ENCODE measurements at places on chromosomes 3 and 15.

DNA sequence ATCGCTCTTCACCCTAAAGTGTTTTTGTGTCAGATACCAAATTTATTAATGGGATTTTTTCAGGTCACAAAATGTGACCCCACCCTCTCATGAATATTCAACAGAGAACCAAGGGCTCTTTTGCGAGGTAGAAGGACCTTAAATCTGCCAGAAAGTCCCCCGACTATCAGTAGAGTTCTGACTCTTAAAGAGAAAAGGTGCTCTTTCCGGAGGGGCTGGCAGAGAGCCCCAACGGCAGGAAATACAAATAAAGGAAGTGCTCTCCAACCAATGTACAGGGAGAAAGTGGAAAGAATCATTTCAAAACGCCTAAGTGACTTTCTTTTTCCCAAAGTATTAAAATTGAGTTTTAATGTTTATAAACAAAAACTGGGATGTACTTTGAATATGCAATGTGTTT is 517.2 kb downstream of the FOXP1 start:
- no peak for DNase-seq

DNA sequence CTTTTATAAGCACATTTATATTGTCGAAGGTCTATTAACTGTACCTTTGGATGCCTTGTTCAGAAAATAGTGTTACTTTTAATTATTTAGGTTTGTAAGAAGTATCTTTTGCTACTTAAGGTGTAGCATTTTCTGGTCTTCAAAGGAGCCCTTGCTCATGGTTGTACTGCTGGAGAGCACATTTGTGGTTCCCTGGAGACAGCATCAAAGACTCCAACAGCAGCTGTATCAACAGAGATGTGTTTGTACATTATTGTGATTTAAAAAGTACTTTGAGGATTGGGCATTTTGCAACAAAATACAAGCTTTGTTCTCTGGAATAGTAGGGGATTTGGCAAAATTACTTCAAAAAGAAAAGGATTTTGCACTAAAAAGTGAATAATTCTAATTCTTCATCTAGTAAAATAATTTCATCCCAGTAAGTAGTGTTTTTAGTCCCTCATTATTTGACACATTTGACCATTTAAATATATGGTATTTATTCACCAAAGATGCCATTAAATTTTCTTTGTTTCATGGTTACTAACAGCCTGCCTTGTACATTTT is 16.5 kb downstream of the TBC1D23 start:
- DNase-seq: no peak

DNA sequence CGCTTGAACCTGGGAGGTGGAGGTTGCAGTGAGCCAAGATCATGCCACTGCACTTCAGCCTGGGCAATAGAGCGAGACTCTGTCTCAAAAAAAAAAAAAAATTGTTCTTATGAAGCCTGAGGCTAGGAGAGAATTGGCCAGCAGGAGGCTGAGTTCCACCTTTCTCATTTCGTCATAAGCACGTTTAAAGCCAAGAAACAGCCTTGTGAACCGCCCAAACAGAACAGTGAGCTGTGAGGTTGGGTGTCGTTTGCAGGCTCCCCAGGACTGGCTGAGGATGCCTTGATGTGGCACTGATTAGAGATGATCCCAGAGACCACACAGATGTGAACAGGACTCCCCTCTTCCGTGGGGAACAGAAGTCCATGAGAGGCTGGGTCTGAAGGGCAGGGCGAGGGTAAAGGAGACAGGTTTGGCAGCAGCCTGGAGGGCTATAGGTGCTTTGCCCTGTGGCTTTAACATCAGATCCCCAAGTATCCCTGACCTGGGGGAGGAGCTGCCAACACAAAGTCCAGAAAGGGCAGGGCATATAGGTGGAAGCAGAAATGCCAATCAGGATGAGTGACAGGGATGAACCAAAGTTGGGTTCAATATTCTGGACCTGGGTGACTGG is 52.9 kb downstream of the CLEC3B start:
- no peak for DNase-seq

- DNase-seq: no peak
Observed at GRCh38 chr15:44527241-44527640, 9.7 kb upstream of the EIF3J start.

- no peak for DNase-seq
Observed at GRCh38 chr3:114760679-114761078, 386.4 kb downstream of the ZBTB20 start.

DNA sequence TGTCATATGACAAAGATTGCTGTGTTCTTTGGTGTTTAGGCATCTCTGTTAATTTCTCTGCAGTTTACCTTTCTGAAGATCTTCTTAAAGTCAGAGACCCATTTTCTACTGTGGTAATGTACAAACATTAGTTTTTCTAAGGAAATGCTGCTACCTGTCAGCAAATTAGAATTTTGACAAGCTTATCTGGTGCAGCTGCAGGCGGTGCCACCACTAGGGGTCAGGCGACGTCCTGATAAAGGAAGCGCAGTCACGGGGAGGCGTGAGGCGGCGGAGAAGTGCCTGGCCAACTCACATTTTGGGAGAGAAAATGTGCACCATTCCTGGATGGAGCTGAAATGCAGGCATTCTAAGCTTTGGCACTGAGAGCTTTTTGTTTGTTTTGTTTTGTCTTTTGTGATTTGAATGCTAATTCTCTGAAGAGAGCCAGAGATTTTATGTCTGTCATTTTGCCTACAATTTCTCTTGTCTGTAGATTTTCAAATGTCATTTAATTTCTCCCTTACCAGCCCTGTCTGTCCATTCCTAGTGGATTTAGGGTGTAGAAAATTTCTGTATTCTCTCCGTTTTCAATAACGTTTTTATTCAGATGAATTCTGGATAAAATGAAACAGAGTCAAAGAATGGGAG is 24.9 kb upstream of the SIAH2 start:
- DNase-seq: peak; percentile 95

DNA sequence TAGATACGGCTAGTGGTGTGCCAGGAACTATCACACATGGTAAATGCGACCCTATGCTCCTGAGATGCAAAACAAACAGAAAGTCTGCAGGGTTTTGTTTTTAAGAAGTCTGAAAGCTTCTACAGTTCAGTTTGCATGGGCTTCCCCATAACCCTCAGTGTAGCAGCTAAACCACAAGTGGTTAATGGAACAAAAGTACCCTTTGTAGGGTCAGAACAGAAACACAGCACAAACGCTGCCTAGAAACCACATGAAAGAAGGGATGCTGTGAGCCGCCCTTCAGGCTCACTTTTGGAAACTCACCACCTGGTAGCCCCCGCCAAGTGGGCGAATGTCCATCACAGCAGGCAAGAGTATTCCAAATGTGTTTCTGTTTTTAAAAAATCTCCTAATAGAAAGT is 46.2 kb downstream of the CTDSPL start:
- DNase-seq: no peak

DNA sequence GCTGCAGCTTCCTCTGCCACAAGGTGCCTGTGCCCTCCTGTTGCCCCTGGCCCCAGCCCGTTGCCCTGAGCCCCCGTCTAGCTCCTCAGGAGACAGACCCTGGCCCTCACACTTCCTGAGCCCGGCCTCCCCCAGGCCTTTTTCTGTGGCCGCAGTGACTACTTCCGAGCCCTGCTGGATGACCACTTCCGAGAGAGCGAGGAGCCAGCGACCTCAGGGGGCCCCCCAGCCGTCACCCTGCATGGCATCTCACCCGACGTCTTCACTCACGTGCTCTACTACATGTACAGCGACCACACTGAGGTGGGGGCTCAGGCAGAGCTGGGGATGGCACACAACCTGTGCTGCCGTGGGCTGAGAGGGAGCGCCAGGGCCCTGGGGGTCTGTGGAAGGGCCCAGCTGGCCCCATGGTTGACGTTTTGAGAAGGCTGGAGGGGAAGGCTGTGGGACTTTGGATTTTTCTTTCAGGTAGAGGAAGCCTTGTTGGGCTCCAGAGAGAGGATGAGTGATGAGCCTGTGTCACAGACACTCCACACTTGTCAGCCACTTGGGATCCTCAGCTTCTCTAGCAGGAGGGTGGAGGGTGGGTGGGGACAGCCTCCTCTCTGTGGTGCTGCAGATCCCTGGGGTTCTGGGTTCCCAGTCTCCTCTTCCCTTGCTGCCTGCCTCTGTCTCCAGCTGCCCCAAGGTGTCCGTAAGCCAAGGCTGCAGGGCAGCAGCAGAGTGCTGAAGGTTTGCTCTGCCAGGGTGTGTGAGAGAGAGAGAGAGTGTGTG is 5.0 kb downstream of the ABTB1 start:
- DNase-seq: peak; percentile 55

DNA sequence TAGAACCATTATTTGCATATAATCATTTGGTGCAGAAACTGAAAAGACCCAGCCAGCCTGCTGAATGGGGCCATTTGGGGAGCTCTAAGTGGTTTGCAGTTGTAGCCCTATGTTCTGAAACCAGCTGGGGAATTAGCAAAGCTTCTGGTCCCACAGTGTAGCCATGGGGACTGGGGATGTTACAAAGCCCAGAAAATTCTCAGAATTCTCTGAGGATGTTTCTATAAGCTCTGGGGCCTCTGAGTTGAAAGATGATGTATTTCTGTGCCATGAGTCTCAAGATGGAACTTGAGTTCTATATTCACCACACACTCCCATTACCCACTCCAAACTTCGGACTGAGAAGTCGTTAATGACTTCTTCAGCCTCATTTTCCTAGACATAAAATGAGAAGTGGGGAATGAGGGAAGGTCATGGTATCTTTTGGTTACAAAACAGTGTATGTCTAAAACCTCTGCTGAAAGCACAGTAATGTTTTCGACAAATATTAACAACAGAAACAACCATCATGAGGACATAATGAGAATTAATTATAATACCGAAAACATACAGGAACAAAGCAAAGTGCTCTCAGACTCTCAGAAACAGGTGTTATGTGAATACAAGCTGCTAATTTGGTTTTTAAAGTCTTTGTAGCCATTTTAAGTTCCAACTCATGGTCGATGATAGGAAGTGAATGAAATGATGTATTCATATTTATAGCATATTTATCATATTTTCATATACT is 89.4 kb downstream of the RFTN1 start:
- no peak for DNase-seq

- DNase-seq: no peak
Observed at GRCh38 chr3:125119752-125120378, 64.1 kb upstream of the HEG1 start.

GRCh38 chr3:74080056-74080461 is 455.3 kb upstream of the PDZRN3 start:
- no peak for DNase-seq

DNA sequence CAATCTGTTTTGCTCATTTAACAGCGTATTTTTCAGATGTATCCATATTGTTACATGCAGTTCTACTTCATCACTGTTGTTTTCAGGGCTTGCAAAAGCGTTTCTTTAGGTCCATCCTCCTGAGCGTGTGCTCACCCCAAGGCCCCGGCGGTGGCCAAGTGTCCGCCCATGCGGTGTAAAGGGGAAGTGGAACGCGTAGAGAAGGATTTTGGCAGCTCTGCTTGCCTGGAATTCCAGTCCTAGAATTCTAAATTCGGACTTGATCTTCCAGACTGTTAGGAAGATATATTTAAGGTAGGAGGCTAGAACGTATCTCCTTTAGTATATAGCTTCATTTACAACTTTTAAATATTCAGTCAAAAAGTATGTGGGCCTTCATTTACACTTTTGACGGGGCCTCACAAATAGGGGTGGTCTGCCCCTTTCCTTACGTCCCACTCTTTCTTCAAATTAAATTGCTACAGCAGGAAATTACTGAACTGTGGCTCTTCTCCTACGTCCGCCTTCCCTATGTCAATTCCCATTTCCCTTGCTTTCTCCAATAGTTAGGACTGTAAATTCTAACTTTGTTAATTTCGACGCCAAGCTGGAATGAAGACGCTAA is 609 bp upstream of the TBC1D23 start:
- peak; percentile 71 for DNase-seq

GRCh38 chr15:92636908-92637481 is 18.6 kb downstream of the FAM174B start:
- peak; percentile 90 for DNase-seq

DNA sequence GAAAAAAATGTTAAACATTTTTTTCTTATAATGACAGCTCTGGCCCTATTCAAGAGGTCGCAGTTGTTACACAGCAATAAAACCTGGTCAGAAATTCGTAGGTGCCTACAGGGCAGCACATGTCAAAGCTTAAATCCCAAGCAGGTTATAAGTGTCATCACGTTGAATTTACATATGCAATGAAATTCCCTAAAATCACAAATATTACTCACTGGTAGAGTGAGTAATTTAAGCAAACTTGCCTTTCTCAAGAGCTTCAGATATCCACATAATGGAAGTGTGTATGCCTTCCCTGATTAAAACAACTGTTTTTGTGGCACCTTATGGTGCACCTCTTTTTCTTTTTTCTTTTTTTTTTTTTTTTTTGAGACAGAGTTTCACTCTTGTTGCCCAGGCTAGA is 90.7 kb upstream of the FNDC3B start:
- DNase-seq: no peak

DNA sequence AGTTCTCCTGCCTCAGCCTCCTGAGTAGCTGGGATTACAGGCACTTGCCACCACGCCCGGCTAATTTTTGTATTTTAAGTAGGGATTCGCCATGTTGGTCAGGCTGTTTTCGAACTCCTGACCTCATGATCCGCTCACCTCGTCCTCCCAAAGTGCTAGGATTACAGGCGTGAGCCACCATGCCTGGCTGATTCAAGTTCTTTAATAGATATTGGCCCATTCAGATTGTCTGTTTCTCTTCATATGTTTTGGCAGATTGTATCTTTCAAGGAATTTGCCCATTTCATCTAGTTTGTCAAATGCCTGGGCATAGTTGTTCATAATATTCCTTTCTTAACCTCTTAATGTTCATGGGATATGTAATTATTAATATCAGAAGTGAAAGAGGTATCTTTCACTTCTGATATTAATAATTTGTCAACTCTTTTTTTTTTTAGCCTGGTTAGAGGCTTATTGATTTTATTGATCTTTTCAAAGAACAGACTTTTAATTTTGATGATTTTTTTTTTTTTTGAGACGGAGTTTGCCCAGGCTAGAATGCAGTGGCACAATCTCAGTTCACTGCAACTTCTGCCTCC is 40.2 kb upstream of the ZFAND6 start:
- DNase-seq: no peak

- no peak for DNase-seq
Observed at GRCh38 chr3:65878831-65879230, 159.9 kb downstream of the MAGI1 start.

DNA sequence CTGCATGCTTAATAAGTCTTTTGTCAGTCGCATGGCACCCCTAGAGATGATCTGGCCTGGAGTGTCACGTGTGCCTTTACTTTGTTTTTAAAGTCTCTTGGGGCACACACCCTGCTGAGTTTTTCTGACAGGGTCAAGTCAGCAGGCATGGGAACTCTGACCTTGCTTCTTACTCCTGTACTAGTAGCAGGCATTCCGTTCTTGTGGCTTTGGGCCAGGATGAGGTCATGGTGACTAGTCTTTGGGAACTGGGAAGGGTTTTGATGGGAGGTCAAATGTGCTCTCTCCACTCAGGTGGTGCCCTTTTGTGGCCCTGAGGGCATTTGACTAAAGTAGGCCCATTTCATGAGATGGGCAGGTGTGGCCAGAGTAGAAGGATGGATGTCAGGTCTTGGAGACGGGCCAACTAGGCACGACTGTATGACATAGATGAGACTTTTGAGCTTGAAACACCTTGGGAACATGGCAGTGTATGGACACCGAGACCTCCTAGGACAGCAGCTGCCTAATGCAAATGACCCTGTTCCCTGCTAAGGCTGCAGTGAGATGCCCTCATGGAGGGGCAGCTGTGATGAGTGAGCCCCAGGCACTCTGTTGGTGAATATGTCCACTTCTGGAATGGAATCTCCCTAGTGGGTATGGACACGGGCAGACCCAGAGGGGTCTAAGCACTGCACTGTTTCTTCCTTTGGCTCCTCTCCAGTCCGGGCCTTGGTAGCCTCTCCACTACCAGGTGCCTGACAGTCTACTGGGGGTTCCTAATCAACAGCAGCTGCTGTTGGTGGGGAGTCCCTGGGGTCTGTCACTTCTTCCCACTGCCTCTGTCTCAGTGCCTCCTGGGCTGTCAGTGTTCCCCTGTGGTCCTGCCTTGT is 16.4 kb downstream of the SRPRB start:
- DNase-seq: no peak
